ENCODE measurements at places on chromosomes 6 and 20.

- DNase-seq: no peak
Observed at GRCh38 chr6:157603314-157603940, 219.6 kb upstream of the SNX9 start.

DNA sequence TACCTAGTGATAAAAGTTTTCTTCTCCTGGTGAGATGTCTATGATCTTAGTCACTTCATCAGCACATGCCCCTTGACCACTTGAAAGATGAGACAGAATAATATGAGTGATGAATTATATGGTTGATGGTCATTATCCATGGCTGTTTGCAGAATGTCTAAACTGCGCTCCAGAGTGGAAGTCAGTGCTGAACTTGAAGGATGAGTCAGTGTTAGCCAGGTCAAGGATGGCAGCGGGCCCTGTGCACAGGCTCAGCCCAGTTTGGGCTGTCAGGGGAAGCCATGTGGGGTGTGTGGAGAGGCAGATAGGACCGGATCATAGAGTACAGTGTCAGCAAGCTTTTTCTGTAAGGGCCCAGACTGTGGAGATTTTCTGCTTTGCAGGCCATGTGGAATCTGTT lies 67.2 kb upstream of the KIF25 start:
- DNase-seq: no peak

DNA sequence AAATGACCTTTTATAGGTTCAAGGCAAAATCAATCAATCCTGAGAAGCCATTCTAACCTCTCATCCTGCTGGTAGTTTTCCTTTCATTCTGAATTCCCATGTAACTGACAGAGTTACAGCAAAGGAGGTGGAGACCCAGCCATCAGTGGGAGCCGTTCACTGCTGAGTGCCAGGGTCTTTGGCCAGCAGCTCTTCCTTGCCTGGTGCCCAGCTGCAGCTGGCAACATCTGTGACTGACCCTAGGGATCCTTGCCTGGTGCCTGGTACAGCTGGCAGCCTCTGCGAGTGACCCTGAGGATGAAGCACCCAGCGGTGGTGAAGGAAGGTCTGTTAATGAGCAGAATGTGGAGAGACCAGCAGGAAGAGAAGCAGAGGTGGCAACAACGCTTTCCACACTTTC lies 314.6 kb downstream of the THBS2 start:
- no peak for DNase-seq

DNA sequence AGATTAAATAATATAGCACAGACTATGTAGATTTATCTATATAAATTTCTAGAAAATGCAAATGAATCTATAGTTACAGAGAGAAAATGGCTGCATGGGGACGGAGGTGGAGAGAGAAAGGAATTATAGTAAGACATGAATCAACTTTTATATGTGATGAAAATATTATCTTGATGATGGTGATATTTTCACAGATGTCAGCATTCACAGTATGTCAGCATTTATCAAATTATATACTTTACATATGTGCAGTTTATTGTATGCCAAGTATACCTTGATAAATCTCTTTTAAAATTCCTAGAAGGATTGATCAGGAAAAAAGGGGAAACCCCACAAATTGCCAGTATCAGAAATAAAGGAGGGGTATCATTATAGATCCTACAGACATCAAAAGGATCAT lies 44.6 kb downstream of the NPEPL1 start:
- no peak for DNase-seq

DNA sequence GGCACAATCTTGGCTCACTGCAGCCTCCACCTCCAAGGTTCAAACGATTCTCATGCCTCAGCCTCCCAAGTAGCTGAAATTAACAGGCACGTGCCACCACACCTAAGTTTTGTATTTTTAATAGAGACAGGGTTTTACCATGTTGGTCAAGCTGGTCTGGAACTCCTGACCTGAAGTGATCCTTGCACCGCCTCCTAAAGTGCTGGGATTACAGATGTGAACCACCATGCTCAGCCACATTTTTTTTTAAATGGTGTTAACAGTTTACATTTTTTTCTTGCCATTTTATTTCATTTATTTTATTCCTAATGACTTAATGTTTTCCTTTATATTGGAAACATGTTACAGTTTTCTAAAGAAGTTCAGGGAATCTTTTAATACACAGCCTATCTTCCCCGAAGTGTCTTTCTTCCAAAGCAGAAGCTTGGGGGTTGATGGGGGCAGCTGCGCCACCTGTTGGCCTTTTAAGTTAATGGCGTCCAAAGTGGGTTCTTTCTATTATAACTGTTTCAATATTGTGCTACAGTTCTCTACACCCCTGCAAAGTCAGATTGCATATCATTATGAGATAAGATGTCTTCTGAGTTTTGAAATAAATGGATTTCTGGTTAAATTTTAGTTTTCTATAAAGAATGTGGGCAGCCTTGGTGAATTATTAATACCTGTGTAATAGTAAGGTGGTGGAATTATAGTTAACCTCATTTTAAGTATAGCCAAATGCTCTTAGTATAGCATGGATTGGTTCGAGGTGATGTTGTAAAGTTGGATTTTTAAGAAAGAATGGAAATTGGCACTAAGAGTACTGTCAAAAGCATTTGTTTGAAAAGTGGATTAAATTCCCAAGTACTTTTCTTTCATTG lies 42.0 kb upstream of the PLCG1 start:
- peak; percentile 20 for DNase-seq

- DNase-seq: no peak
Observed at GRCh38 chr6:33215271-33216116, 7.2 kb downstream of the RING1 start.

DNA sequence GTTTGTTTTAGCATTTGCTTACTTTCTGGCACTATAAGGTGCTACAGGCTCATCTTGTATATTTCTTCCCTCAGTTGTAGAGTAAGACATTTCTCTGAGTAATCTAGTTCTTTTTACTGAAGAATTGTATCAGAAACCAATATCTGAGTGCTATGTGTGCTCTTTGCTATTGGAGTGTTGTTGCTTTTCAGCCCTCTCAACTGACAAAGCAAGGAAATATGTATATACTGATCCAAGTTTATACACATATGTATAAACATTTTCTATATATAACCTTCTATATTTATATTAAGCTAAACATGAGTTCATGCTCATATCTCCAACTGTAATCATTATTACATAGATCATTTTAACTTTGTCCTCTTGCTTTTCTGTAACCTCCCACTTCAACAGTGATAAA lies 405.7 kb downstream of the RFPL4B start:
- DNase-seq: no peak

- no peak for DNase-seq
Observed at GRCh38 chr6:140641412-140641811, 1267.0 kb upstream of the CITED2 start.

DNA sequence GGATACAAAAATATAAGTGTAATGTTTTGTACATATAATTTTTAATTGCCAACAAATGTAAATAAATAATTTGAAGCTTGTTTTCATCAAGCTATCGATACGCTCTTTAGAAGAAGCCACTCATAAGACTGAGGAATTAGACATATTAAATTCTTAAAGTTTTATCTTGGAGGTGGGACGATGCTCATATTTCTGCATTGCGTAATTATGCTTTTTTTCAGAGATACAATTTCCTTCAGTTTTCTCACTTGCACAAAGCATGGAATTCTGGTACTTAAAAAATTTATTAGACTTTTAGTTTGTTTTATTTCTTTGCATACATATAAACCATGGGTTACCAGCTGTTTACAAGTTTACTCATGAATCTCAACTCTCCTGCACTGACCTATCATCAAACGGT lies 980.0 kb downstream of the EYS start:
- no peak for DNase-seq

- DNase-seq: no peak
Observed at GRCh38 chr6:107032051-107032450, 4.1 kb downstream of the MTRES1 start.

DNA sequence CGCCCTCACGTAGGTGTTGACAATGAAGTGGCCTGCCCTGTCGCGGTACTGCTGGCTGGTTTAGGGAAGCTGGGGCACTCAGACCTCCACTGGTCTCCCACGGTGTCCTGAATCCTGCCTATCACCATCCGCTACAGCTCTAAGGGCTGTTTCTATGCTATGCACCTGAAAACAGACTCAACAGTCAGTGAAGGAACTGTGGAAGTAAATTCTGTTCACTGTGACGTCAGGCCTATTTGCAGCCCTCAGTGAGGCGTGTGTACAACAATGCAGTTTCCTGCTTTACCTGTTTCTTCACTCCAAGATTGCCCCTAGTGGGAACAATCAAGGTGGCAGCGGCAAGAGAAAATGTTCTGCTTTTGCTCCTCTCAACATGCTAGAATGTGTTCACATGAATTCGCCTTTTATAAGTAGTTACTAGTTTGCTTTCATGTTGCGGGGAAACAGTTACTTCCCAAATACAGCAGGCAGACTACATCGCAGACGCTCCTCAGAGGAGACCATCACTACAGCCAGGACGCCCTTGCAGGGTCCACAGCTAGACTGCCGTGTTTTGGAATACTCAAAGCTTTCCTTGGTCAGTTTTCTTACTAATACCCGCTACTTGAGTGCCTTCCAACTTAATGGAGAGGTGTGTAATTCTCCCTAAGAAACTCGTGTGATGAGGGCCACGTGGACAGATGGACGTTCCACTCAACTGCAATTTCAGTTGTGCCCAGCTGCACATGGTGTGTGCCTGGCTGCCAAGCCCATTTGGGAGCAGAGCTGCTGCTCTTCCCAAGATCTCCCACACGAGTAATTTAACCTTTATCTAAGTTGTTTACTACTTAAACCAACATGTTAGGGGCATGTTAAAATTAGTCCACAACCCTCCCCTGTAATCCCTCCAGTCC lies 25.4 kb downstream of the DIDO1 start:
- no peak for DNase-seq

GRCh38 chr20:50516180-50516934 lies 6.2 kb downstream of the PTPN1 start:
- DNase-seq: no peak

DNA sequence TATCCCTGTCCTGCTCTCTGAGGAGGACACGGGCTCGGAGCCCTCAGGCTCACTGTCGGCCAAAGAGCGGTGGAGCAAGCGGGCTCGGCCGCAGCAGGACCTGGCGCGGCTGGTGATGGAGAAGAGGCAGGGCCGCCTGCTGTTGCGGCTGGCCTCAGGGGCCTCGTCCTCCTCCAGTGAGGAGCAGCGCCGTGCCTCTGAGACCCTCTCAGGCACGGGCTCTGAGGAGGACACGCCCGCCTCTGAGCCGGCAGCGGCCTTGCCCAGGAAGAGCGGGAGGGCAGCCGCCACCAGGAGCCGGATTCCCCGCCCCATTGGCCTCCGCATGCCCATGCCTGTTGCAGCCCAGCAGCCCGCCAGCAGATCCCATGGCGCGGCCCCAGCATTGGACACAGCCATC lies 14.2 kb upstream of the SLC22A7 start:
- DNase-seq: no peak

GRCh38 chr6:32213649-32214048 lies 10.2 kb downstream of the NOTCH4 start:
- DNase-seq: no peak

DNA sequence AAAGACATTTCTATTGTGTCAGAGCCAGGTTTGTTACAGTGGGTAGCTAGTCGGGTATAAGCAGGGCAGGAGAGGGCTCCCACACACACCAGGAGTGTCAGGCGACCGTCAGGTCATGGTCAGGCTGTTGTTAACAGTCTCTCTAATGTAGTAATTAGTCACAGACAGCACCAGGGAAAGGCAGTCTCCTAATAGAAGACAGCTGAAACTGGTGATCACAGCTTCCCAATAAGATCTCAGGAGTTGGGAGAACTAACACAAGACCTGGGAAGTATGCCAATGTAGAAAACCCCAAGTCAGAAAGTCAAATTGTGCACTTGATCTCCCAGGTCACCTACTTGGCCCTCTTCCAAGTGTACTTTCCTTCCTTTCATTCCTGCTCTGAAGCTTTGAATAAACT lies 53.0 kb upstream of the GPR6 start:
- DNase-seq: no peak

DNA sequence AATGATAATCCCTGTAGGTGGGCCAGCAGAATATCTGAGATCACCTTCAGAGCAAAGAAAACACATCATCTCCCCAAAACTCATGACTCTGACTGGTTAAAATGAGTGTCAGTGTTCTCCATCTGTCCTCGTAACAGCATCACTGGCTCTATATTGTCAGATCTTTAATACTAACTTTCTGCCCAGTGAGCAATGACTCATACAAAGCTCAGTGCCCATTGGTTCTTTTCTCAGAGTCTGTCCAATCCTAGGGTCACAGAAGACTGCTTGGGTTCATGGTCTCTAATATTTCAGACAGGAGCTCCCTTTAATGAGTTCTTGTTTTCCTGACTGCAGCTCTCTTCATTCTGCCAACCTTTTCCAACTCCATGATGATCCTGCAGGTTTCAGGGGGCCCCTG lies 36.4 kb downstream of the HLA-DPB1 start:
- no peak for DNase-seq

- DNase-seq: no peak
Observed at GRCh38 chr6:79042088-79042798, 35.8 kb downstream of the PHIP start.

DNA sequence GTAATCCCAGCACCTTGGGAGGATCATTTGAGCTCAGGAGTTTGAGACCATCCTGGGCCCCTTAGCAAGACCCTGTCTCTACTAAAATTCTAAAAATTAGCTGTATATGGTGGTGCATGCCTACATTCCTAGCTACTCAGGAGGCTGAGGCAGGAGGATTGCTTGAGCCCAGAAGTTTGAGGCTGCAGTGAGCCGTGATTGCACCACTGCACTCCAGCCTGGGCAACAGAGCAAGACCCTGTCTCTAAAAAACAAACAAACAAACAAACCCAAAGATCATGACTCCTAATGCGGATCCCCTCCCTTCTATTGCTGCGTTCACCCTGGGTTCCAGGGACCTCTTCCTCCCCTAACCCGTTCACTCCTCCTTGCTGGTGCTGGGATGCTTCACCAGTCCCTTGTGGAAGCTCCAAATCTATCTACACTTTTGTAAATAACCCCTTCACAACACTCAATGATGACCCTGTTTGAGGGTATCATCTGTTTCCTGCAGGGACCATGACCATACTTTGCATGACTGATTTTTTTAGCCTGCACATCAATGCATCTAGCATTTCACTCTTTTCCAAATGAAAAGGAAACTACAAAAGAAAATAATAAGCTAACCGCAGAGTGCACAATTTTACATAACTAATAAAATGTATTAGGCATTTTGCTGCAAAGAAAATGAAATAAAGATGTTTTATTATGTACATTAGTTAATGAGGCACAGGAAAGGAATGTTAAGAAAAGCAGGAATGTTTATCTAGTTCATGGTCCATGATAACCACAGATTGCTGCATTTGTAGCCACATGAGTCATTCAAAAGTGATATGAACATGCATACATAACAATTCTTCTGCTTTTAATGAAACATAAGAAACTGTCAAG lies 30.5 kb upstream of the IPCEF1 start:
- no peak for DNase-seq

DNA sequence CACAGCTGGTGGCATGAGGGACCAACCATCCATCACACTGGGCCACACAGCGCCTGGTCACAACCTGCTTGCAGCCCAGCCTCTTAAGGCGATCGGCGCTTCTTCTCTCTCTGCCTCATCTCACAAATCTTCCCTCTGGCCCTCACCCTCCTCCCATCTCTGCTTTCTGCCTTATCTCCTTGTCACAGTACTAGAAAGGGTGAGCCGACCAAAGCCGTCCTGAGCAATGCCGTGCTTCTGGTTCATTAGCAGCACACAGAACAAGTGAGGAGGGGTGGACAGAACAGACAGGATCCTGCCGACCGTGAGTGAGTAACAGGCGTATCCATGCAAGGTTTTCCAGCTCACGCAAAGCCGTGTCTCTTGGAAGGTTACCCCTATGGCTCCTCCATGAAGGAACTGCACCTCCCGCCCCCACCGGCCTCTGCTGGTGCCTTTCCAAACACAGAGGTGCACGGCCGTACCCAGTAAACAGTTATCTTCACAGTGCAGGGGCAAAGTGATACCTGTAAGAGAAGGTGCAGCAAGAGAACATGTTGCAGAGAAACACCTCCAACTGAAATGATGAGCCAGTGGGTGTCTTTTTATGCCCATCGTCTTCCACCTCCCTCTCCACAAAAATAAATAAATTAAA lies 331.7 kb downstream of the FARS2 start:
- no peak for DNase-seq
